ENCODE measurements at places on chromosomes 12 and 14.

GRCh38 chr12:99985129-99985570 lies 414 bp upstream of the ANKS1B start:
- DNase-seq: no peak

GRCh38 chr12:62347922-62348650 lies 87.9 kb downstream of the USP15 start:
- DNase-seq: no peak

- no peak for DNase-seq
Measured at GRCh38 chr14:51540364-51540763, 111.3 kb upstream of the FRMD6 start.

- DNase-seq: no peak
Measured at GRCh38 chr12:5963515-5963914, 18.5 kb upstream of the ANO2 start.

- DNase-seq: no peak
Measured at GRCh38 chr12:70571705-70572268, 65.4 kb downstream of the PTPRB start.

DNA sequence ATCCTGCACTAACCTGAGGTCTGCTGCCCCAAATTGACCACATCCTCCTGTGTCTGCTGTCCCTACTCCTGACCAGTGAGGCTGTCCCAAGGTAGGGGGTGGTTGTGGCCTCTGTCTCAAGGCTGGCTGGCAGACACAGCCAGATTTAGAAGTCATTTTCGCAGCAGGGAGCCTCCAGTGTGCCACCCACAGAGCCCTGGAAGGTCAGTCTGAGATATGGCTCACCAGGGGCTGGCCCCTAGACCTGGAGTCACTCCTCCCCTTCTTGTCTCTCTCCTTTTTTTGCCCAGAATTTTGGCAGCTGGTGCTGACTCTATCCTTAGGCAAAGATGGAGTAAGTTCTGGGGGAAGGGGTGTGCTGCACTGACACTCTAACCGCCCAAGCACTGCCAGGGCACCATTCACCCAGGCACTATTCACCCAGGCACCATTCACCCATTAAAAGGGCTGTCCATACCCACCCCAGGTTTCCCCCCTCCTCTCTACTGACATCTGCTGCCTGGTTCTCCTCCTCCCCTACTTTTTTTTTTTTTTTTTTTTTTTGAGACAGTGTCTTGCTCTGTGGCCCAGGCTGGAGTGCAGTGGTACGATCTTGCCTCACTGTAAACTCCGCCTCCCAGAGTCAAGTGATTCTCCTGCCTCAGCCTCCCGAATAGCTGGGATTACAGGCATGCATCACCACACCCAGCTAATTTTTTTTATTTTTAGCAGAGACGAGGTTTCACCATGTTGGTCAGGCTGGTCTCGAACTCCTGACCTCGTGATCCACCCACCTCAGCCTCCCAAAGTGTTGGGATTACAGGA lies 7.7 kb downstream of the DDN start:
- no peak for DNase-seq

- DNase-seq: no peak
Measured at GRCh38 chr12:94575645-94576403, 74.5 kb downstream of the TMCC3 start.

DNA sequence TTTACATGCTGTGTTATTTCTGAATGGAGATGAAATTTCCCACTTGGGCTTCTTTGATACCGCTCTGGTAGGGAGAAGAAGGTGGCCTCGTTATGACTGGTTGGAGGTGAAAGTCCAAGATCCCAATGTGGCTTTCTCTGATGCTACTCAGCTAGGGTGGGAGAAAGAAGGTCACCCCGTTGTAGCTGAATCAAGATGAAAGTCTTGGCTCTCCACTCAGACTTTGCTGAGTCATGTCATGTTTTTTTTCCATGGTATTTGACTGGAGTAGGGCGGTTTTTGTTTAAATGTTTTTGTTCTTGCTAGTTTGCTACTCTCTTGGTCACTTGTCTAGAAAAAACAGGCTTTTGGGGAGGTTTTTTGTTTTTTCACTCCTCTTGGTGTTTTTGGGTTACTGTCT lies 2.4 kb upstream of the PDE6H start:
- no peak for DNase-seq

GRCh38 chr14:104724981-104725771 lies 1.1 kb downstream of the ADSS1 start:
- DNase-seq: no peak
